ENCODE measurements at places on chromosomes 11 and 22. TPM values are rescaled to one million over a fixed set of nuclear protein-coding genes. Genes with fewer than 3 reads are reported as not detected.

The ST14 gene
- total RNA-seq = 3.4 TPM

- DNase-seq = no peak
Observed at GRCh38 chr11:93662175-93662570, 691 bp downstream of the CEP295 start.

DNA sequence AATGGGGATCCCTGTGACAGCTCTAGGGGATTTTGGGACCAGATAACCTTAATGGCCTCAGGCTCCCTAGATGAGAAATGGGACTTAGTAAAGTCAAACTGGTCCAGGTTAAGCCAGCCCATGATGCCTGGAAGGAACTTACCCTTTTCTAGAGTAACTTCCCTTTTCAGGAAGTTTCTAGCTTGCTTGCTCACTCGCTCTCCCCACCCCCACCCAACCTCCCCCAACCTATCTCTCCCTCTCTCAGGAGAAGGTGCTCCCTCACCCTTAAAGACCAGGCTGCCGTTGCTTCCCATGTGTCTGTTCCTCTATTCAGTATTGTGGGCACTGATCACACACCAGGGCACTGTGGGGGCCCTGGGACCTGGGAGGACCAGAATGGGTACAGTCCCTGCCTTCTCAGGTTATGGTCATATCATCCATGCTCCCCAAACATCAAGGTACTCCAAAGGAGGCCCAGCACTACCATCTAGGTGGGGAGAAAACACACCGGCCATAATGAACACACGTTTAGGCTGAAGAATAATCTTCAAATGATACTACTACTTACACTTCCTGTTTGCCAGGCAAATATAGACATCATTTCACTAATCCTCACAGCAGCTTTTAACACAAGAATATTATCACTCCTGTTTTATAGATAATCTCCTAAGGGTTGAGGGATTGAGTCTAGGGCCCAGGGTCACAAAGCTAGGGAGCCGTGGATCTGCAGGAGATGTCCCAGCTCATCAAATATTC, 18.2 kb downstream of the KCNQ1OT1 start:
- DNase-seq = no peak

DNA sequence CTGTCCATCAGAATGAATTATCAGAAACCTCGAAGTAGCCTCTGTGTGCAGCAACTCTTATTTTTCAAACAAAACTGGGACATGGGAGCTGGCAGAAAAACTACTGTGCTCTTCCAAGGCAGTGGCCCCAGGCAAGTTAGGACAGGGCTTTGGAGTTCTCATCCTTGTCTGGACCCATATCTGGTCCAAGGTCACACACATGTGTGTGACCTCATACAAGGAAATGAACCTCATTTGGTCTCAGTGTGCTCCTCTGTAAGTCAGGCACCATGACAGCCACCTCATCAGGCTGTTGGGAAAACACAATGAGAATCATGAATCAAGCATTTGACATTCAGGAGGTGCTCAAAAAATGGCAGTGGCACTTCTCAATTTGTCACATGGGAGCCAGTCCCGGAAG, 25.8 kb downstream of the LARGE1 start:
- DNase-seq = no peak

DNA sequence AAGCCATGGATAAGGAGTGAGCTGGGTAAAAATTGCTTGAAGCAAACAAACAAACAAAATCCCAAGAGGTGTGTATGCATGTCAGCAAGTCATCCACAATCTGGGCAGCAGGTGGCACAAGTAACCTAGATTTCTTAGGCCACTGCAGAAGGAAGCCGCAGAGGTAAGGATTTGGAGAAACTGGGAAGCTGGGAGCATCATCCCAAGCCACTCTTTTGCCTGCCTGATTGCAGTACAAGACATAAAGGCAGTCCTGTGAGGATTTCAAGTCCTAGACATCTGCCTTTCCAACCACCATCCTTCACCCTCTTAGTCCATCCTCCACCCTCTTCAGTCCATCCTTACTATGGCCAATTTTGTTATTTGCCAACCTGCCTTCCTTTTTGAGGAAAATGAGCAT, 67.2 kb upstream of the BMAL1 start:
- DNase-seq = no peak

The KLHL35 gene
- total RNA-seq = 0.42 TPM

DNA sequence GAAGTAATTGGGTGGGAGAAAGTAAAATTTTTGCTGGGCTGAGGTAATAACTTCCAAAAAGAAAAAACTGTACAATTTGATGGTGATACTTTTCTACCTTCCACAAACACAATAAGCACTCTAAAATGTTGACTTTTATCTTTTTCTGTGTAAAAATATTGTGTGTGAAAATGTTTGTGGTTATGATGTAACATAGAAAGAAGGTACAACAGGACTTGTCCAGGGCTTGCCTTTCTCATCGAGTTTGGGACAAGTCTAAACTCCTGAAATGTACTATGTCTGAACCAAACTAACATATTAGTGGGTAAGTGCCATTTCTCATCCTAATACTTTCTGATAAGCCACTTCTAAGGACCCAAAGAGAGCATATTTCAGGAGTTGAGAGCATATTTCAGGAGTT, 174.2 kb upstream of the PDGFD start:
- DNase-seq = no peak

DNA sequence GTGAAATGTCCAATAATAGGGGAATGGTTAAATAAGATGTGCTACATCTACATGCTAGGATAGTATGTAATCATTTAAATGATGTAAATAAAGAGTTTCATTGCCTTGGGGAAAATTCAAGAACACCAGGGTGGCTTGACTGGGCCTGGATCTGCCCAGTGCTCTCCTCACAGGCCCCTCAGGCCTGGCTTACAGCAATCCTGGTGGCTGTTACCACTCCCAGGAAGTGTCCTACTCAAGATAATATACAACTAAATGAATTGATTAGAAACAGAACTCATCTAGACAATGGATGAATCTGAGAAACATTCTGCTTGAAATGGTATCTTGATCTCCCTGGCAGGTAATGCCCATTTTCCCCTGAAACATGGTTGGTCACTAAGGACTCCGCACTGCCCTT, 30.8 kb downstream of the MAP6 start:
- no peak for DNase-seq

- peak; percentile 96 for DNase-seq
Observed at GRCh38 chr11:75311858-75312288, 39.6 kb downstream of the ARRB1 start.

The SMIM35 gene
- total RNA-seq = not detected

GRCh38 chr11:76795936-76796441, 12.8 kb downstream of the TSKU start:
- DNase-seq = no peak

DNA sequence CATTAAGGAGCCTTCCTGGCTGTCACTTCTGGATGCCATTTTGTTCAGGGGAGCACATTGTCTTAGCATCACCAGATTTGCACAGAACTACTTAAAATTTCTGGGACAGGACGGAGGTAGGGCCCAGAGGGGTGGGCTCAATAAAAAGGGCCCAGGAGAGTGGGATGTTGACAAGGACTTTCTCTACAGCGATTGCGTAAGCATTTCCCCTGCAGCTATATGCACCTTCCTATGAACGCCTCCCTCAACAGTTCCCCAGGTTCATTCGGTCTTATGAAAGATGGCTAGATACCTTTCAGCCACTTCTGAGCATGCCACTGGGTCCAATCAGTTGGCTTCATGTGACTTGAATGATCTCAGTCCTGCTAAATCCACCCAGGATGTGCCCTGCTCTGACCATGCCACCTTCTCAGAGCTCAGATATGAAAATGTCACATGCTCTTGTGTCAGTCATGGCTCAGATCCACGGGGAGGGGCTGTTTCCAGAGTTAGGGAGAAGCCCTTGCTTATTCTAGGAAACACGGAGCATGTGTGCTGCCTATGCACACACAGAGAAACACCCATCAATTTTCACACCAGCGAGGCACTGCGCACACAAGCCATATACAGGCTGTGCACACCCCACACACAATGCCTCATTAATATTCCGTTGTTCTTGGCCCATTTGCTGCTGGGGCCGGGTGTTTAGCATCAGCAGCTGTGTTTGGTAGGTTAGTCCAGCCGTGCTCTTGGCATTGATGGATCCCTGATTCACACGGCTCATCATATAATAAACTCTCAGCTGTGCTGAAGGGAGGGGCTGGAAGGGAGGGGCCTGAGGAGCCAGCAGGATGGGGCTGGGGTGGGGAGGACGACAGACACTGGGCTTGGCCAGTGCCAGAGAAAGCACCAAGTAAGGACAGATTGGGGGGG, 52.5 kb upstream of the NNMT start:
- DNase-seq = no peak

The HOATZ gene
- total RNA-seq = not detected

The POU2AF1 gene
- not detected for total RNA-seq

DNA sequence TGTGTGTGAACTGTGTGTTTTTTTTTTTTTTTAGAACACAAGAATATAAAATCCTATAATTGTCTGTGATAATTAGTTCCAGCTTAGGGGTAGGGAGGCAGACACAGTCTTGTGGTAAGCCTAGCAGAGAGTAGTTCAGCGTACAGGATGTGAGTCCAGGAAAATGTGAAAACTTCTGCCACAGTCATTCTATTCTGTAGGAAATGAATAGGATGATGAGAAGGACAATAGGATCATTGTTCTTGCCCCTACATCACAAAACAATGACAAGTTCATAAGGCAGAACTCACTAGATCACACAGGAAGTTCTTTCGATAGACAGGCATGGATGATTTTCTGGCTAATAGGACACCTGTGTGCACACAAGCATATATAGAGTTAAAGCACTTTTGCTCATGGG, 132.2 kb downstream of the NAV2 start:
- DNase-seq = no peak

The PNPLA2 gene
- total RNA-seq = 107 TPM

The SC5D gene
- total RNA-seq = 23.7 TPM

DNA sequence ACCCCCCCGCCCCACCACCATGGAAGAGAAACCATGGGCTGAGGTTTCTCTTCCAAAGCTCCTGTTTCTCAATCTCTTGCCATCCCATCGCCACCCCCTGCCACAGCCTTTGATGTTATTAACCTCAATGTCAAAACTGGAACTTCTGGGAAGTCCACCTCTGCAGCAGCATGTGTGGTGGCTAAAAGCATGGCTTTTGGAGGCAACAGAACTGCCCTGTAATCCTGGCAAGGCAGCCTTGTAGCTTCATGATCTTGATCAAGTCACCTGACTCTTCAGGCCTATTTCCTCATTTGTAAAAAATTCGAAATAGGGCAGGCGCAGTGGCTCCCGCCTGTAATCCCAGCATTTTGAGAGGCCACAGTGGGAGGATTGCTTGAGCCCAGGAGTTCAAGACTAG, 3.5 kb upstream of the COX8A start:
- DNase-seq = no peak

DNA sequence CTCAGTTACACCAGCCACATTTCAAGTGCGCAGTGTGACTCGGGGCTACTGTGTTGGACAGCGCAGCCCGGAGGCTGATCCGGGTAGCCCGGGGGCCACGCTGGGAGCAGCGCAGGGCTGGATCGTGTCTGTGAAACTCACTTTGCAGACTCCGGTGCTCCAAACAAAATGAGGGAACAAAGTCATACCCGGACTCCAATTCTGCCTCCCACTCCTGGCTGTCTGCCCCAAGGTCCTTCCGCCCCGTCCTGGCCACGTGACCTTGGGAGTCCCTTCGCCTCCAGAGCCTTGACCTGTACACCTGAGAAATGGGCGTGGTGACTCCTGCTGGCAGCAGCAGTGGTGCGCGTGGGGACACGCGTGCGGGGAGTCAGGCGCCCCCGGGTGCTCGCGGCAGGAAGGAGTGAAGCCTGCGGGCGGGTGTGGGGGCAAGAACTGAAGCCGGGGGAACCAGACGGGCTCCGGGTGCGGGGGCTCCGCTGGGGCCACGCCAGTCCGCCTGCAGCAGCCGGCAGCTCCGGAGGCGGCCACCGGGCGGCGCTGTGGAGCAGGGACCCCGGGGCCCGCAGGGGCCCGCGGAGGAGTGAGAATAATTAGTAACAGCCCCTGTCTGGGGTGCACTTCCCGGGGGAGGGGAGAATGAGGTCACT, 42.4 kb downstream of the KCNJ4 start:
- DNase-seq = peak; percentile 57

GRCh38 chr11:125720781-125721180, 25.3 kb upstream of the PATE1 start:
- no peak for DNase-seq

The EEF1G gene
- 1,308 TPM for total RNA-seq

The CHST1 gene
- total RNA-seq = 3.5 TPM
